NCI-H526 (cell line): ENCODE measurements at places on chromosomes 5 and 9.

DNA sequence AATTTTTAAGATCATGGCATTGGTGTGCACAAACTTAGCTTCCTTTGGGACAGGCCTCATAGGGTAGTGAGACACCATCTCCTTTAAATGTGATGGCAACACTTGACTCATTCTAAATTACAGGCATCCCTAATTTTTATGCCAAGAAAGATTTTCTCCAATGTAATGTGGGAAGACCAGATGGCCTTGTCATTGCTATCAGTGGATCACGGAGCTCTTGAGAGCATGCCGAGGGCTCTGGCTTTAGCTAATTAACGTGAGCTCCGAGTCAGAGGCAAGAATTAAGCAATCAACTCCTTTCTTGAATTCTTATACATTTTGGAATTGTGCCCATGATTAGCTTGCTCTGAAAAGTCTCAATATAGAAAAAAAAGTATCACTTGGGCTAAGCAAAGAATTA lies 215.8 kb downstream of the LRRC70 start:
- no peak for DNase-seq

- peak; percentile 37 for DNase-seq
Measured at GRCh38 chr5:64213011-64213410, 47.4 kb downstream of the RNF180 start.

DNA sequence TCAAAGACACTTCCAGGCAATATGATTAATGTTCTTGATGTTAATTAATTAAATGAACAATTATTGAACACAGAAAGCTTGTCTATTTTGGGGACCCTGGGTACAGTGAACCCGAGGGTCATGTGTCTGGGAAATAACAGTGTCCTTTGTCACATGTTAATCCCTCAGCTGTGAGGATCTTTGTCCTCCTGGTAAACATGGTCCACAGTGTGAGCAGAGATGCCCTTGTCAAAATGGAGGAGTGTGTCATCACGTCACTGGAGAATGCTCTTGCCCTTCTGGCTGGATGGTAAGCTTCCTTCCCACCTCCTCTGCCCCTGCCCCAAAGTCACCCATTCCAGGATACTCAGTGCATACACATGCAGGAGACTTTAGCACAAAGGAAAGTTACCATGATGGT lies 107.9 kb downstream of the MEGF10 start:
- DNase-seq: no peak

GRCh38 chr5:111472096-111472495 lies 40.2 kb downstream of the STARD4 start:
- no peak for DNase-seq

DNA sequence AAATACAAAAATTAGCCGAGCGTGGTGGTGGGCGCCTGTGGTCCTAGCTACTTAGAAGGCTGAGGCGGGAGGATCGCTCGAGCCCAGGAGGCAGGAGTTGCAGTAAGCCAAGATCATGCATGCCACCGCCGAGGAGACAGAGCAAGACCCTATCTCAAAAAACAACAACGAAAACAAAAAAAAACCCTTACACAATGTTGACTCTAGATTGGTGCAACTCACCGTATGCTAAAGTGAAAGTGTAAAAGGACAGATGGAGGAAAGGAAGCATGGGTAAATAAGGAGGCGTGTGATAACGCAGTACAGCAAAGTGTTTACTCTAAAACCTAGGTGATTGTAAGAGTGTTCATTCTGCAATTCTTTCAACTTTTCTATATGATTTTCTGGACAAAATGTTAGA lies 15.9 kb upstream of the RUFY1 start:
- no peak for DNase-seq

DNA sequence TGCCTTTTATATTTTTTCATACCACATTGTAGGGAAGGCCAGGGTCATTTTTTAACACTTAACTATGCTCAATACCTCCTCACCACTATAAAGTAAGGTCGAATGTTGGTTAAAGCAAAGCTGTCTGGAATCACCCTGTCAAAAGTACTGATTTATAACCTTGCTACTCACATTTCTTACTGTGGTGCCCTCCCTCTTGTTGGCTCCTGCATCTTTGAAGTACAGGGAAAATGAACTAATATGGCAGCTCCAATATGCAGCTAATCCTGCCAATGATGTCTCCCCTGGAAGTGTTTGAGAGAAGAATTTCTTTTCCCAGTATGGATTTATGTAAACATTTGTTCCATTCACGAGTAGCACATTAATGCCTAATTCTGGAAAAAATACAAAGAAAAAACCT lies 108.4 kb upstream of the RPS23 start:
- no peak for DNase-seq

DNA sequence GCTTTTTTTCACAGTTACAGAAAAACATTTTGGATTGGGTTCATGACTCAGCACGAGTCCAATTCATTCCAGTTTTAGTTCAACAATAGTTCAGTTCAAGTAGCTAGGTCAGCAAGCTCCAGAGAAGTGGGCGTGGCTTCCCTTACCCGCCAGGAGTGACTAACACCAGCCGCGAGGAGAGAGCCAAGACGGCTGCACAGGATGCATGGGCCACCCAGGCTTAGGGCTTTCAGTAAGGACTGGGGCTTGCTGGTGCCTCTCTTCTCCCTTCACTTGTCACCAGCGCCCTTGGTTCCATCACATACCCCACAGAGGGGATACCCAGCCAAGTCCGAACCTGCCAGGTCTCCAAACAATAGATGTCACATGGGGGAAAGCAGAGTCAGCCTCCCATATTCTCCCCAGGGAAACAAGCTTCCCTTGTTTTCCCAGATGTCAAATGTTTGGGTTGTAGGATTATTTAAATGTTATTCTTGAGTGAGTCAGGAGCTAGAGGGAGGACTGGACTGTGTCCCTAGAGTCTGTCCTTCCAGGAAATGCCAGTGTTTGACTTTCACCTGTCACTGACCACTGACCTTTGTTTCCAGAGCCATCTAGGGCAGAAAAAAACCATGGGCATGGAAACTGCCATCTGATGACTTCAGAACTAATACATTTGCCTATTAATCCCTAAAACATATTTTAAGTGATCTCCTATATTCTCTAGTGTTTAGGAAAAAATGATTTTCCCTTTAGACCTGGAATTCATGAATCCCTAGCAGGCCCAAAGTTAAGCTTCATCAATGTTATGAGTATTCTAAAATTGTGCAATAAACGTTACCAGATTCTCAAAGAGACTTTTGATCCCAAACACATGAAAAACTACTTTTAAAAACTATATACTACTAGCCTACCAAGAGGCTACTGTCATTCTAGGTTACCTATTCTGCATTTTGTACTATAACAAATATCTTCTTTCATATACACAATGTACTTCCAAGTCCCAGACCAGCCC lies 51.9 kb downstream of the NIPAL4 start:
- DNase-seq: no peak

DNA sequence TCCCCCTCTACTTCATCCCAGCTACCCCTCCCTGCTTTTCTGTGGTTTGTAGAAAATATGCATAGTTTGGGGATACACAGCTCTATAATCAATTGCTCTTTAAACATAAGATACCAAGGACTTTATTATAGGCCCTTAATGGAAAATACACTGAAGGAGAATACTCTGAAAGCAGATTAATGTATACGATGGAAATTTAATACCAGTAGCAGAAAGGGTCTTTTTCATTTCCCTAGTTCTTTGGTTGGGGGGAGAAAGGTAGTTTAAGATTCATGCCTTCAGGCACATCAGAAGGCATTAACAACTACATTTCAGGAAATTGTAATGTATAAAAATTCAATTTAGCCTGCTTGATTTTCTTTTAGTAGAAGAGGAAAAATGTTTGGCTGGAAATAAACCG lies 452.9 kb upstream of the ZNF608 start:
- DNase-seq: no peak

- no peak for DNase-seq
Measured at GRCh38 chr5:35852084-35852734, 4.5 kb upstream of the IL7R start.
